Muscle of arm (tissue), 14 donors: ENCODE measurements at places on chromosomes 7 and 10.

DNA sequence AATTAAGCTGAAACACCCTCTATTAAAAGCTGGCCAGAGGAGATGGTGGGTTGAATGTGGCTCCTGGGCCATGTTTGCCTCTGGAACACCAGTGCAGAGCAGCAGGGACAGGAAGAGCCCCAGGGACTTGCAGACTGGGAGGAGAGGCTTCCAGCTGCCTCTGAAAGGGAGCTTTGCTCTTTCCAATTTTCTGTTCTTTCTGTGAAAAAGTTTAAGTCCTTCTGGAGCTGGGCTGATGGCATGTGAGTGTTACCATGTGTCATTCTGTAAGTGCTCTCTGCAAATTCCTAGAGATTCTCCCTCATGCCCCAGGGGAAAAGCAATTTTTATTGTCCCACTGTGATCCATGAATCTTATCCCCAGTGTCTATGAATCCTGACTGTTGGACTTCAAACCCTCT is 112.8 kb upstream of the LANCL2 start:
- no peak for DNase-seq

DNA sequence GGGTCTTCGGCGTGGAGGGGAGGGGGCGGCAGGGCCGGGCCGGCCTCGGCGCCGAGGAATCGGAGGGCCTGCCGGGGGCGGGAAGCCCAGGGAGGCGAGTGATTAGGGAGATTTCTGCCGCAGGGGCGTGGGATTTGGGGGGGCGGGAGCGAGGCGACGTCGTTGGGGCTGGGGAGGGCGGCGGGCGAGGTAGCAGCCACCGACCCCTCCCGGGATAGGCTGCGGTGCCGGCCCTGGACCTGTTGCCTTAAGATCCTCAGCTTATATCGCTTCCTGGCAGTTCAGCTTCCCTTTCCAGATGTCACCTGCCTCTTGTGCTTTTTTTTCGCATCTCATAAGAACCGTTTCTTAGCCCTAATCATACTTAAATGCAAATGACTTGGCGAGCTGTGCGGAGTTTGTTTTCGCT is 655 bp downstream of the LMTK2 start:
- DNase-seq = no peak

GRCh38 chr10:20641605-20642004 is 255.5 kb downstream of the NEBL start:
- DNase-seq = no peak

- no peak for DNase-seq
Observed at GRCh38 chr10:62244088-62244487, 24.6 kb downstream of the RTKN2 start.

GRCh38 chr10:104267721-104268404 is 1.1 kb upstream of the GSTO2 start:
- DNase-seq = no peak

DNA sequence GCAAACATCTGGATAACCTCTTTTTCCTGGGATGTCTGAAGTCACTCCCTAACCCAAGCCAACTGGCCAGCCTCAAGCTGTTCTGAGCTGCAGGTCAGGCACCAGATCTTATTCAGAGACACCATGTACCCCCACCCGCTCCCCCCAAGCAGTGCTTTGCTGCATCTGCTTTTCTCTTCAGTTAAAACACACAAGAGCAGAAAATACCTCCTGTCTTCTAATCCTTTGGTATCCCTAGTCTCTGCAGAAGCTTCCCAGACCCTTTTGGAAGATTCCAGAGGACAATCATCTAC is 3.0 kb downstream of the ZNF488 start:
- peak; percentile 38 for DNase-seq

DNA sequence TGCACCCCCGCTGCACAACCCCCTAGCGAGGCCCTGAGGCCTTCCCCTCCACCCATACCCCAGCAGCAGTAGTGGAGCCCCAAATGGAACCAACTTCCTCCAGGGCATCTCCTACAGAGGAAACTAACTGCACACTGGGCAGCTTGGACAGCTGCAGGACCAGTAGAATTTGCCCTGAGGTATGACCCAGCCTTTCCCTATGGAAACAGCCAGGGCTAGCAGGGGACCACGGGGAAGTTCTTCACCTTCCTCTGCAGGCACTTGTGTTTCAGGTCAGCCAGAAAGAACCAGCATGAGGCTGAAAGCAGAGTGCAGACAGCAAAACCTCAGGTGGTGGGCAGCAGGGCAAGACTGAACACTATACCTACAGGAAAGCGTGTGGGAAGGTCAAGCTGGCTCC is 5.7 kb upstream of the EEPD1 start:
- DNase-seq = no peak

DNA sequence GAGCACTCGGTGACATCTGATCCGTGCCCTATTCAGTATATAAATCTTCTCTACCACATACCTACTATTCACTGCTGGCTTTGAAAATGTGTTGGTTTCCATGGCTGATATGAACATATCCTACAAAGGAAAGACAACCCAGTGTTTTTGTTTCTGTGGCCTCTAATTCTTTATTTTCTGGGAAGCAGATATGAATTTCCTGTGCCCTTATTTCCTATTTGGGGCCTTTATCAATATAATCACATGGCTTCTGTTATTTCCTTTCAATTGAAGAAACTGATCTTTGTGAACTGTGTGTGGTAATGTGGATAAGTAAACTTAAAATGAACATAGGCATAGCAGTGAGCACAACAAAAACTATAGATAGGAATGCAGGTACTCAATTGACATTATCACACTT is 10.6 kb downstream of the CCNJ start:
- DNase-seq = no peak

GRCh38 chr7:48213226-48213625 is 42.0 kb downstream of the ABCA13 start:
- no peak for DNase-seq

DNA sequence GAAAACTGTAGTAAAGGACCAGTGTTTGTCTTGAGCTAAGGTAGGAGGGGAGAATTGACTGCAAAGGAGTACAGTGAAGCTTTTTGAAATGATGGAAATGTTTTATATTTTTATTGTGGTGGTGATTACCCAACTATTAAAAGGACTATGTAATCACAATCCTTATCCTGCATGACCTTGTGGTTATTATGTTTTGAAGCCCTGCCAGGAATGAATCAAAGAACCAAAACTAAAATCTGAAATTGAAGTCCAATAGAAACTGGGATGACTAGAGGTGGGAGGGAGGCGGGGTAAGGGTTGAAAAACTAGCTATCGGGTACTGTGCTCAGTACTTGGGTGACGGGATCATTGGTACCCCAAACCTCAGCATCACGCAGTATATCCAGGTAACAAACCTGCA is 8.2 kb downstream of the CCDC7 start:
- DNase-seq = no peak

DNA sequence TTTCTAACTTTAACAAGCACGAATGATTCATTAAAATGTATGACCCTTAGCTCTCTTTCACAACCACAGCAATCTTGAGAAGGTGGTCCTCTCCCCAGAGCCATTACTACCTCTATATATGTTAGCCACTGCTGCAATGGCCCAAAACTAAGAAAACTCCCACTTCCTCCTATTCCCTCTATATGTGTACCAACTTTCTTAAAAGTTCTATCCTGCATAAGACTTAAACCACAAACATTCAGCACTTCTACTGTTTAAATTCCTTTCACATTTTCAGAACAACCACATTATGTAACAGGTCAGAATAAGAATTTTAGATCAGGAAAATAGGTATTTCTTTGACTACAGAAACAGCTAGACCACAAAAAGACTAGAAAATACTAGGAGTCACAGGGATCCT is 36.2 kb downstream of the WASL start:
- no peak for DNase-seq

GRCh38 chr10:32412499-32412853 is 33.5 kb upstream of the CCDC7 start:
- DNase-seq = no peak

GRCh38 chr10:24550680-24551079 is 173.0 kb downstream of the ARHGAP21 start:
- no peak for DNase-seq

GRCh38 chr7:139249179-139249810 is 18.3 kb downstream of the UBN2 start:
- no peak for DNase-seq

- DNase-seq = peak; percentile 58
Observed at GRCh38 chr7:43905956-43906330, 453 bp downstream of the URGCP start.

DNA sequence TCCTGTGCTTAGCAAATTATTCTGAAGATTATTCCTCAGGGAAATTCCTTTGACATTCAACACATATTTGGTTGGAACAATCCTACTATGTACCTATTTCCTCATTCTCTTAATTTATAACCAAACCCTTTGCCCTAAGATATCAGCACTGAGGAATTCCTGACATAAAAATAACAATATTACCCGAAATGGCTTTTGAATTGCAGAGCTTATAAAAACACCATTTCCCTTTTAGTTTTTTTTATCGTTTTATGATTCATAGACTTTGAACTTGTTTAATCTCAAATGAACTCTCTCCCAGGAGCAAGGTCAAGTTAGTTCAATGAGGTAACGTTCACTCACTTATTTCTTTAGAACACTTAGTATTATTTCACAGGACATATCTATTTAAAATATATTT is 7.7 kb upstream of the ABCB1 start:
- no peak for DNase-seq

DNA sequence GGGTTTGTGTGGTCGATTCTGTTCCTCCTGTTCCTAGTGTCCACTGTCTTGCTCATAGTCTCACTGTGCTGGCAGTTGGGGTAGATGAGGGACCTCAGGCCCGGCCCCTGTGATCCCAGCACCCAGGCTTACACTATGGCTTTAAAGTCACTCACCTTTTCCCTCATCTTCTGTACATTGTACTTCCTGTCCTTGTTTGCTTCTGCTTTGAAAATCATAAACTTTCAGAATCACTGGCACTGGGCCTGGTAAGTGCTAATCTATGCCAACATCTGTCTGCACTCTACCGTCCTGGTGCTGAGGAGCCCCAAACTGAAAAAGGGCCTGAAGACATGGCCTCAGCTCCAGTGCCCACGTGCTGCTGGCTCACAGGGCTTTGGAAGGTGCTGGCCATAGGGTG is 5.7 kb upstream of the TAS2R60 start:
- no peak for DNase-seq

- DNase-seq = no peak
Observed at GRCh38 chr10:43114743-43115611, 23.3 kb upstream of the CSGALNACT2 start.
